NCI-H1694 treated with DMSO at 0.1 percent for 48 hours (cell line): ENCODE measurements at places on chromosomes 16 and 17.

GRCh38 chr17:41211845-41212466 lies 14.5 kb upstream of the KRTAP9-2 start:
- no peak for DNase-seq

DNA sequence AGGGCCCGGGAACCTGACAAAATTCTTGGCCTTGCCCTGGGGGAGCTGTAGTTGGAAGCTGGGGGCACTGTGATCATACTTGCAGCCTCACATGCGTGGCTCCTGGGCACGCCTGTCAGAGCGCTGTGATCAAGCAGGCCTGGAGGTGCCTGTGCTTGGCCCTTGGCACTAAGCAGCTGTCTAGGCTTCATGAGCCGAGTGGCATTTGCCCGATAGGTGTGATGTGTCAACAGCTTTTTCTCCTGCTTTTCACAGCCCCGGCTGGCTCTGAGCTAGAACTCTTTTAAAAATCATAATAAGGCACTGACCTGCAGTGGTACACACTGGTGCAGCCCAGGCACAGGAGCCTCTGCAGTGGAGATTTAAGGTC lies 113.8 kb downstream of the SOCS1 start:
- DNase-seq: no peak

DNA sequence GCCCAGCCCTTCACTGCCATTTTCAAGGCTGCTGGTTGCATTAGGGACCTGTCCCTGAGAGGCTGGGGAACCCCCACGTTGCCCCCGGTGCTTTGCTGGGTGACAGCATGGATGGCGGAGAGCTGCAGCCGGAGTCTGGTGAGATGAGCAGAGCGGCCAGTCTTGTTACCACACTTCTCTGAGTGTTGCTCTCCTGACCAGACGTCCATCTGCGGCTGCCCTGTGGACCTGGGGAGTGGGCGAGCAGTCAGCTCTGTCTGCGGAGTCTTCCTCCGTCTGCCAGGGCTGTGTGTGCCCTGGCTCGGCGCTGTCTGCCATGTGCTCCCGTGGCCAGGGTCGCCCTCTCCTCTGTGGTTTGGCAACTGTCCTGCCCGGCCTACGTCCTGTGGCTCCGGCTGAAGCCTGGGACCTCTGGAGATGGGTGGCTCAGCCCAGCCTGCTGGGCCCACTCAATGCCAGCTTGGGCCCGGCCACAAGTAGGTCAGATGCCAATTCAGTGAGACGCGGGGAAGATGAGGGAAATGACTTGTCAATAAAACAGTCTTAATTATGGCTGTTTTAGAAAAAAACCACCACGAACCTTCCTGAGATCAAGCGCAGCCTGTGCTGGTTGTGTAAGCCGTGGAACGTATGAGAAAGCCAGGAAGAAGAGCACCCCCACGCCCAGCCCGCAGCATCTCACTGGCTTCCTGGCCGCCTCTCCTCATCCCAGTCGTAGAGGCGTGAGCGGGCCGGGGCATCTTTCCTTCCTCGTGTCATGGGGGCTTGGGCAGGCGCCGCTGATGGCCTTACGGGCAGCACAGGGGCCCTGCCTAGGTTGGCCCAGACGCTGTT lies 7.9 kb downstream of the KCTD5 start:
- DNase-seq: no peak

DNA sequence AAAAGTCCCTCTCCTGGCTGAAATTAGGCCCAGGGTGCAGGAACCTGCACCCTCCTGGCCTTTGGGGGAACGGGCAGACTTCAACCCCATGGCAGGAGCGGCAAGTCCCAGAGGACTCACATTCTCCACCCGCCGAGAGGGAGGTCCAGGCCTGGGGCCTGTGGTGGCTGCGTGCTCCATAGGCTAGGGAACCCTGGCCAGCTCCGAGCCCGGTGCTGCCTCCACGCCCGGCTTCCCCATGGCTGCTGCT lies 130 bp downstream of the CCDC78 start:
- no peak for DNase-seq

- DNase-seq: peak; percentile 21
Observed at GRCh38 chr17:7479213-7480088, at the start of gene ZBTB4. Gene ZBTB4, minus strand, starts transcription at chr17:7479631. Its CDS starts 12,830 bp downstream, at chr17:7466801.
